Activated naive CD4-positive, alpha-beta T cell treated with anti-CD3 and anti-CD28 coated beads for 36 hours (primary cell): ENCODE measurements at places on chromosomes 3 and 15.
A peak's percentile ranks its signal among the peaks of the same experiment; 100 is the strongest.

- DNase-seq = no peak
Measured at GRCh38 chr15:84911879-84912660, 27.6 kb downstream of the SLC28A1 start.

DNA sequence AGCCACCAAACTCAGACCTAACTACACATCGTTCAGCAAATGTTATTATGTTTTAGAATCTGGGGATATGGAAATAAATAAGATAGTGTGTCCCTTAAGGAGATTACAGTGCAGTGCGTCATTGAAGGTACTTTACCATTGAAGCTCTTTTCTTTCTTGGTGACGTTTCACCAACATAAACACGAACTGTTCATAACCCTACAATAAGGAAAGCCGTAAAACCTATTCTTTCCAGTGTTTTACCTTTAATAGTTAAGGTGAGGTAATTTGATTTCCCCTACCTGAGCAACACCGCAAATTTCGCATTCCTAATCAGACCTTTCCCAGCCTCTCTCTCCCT is 826 bp downstream of the CCDC66 start:
- DNase-seq = no peak

DNA sequence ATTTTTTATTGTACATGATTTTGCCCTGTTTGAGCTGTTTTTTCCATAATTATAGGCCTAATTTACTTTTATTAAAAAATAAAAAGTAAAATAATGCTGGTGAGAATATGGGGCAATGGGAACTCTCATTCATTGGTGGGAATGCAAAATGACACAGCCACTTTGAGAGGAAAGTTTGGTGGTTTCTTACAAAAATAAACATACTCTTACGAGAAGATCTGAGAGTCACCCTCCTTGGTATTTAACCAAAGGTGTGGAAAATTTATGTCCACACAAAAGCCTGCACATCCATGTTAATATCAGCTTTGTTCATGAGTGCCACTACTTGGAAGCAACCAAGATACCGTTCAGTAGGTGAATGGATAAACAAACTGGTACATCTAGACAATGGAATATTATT is 9.8 kb downstream of the MUC13 start:
- no peak for DNase-seq

- no peak for DNase-seq
Measured at GRCh38 chr3:99009851-99010250, 108.4 kb upstream of the DCBLD2 start.

DNA sequence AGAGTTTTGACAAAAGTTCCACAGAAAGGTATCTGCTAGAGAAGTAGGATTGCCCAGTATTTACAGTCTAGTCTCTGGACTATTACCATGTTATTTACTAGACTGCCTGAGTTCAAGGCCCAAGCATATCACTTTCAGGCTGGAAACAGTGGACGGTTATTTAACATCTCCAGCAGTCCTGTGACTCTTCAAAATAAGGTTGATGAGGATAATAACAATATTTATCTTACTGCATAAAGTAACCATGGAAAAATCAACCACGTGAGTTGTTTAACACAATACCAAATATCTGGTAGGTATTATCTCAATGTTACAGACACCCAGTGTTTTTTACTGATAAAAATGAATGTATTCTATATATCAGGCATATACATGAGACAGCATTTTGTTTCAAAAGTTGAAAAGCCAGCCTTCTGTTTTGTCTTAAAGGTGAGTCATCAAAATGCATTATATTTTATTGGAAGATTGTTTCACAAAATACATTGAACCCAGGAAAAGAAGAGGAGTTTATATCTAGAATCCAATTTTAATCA is 535.8 kb downstream of the TBL1XR1 start:
- no peak for DNase-seq

DNA sequence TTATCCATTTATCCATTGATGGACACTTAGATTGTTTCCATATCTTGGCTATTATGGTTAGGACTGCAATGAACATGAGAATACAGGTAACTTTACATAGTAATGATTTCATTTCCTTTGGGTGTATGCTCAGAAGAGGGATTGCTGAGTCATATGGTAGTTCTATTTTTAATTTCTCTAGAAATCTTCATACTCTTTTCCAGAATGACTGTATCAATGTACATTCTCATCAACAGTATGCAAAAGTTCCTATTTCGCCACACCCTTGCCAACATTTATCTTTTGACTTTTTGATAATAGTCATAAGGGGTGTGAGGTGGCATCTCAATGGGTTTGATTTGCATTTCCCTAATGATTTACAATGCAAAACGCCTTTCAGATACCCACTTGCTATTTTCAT is 6.2 kb upstream of the NIPA1 start:
- DNase-seq = peak; percentile 47

- DNase-seq = no peak
Measured at GRCh38 chr15:48939648-48940047, 24.1 kb downstream of the SHC4 start.

- DNase-seq = no peak
Measured at GRCh38 chr3:11808231-11808630, 38.5 kb downstream of the TAMM41 start.

DNA sequence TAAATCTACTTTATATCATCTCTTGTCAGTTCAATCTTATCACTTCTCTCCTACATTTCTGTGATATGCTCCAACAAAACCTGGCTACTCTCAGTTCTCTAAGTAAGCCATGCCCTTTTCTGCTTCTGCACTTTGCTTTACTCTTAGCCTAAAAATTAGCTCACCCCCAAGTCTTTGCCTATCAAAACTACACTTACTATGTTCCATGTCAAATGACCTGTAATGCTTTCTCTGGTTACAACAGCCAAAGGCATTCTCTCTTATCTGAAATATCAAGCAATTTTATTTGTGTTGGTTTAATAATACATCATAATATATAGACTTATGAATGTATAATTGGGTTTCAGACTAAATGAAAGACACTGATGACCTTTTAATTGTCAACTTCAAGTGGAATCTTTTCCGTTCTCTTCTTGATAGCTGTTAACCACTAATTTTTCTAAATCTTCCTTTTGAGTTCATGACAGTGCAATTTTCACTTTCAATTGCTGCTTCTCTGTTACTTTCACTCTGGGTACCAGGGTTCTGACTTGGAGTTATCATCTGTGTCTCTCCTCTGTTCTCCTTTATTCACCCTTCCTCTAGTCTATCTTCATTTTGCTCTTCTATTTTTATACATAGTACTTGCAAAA is 619.0 kb upstream of the GOLIM4 start:
- DNase-seq = no peak

DNA sequence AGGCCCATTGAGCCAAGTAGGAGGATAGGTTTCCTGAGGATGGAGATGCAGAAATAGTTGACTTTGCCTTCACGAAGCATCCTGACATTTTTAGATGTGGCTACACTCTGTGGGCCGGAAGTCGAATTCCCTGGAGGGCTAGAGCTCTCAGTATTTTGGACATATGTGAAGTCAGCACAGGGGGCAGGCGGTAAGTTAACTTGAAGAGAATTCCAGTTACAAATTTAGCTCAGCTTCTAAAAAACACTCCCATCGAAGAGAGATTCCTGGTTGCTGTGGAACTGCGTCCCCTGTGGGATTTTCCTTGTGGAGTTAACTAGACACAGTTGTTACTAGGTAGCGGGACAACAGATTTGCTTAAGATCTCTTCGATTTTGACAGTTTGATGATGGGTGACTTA is 161.9 kb upstream of the RGMA start:
- no peak for DNase-seq

DNA sequence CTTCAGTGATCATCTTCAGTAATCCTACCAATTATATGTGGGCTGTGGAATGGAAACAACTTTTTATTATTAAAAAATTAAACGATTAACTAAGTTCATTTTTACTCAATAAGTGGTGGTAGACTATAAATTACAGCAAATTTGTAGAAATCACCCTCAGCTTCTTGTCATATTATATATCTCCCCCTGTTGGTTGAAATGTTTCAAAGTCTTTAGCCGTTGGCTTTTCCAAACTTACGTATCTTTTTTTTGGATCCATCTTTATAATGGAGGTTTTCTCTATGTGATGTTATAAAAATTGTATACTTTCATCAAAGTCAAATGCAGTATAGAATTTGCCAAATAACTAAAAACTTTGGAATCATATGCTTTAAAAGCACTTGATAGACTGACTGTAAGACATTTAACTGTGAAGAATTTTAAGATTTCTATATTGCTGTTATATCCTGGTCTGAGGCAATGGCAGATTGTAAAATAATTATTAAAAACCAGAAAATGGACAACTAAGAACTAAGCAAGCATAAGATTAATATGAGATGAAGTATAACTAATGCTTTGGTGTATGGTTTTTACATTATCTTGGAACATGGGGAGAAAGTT is 44.7 kb downstream of the ATP11B start:
- no peak for DNase-seq

GRCh38 chr3:194671900-194672808 is at the start of gene LSG1:
LSG1 (minus strand) TSS chr3:194672191; CDS start chr3:194672162, 29 bp downstream.
- DNase-seq = peak; percentile 94

DNA sequence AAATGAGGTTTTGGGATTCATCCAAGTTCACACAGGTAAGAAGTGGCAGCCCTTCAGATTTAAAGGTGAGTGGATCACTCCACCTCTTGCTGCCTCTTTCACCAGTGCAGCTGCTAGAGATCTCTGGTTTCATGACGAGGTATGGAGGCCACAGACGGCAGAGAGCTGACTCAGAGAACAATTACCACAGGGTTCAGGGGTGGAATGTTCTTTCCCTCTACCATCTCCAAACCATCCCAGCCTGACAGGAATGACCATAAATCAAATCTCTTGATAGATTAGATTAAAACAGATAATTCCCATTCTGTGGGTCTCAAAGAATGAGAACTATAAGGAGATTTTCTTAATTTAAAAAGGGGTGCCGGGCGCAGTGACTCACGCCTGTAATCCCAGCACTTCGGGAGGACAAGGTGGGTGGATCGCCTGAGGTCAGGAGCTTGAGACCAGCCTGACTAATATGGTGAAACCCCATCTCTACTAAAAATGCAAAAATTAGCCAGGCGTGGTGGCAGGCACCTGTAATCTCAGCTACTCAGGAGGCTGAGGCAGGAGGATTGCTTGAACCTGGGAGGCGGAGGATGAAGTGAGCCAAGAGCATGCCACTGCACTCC is 174.2 kb upstream of the ATP11B start:
- no peak for DNase-seq

- peak; percentile 30 for DNase-seq
Measured at GRCh38 chr3:33732394-33732793, 14.3 kb upstream of the CLASP2 start.

DNA sequence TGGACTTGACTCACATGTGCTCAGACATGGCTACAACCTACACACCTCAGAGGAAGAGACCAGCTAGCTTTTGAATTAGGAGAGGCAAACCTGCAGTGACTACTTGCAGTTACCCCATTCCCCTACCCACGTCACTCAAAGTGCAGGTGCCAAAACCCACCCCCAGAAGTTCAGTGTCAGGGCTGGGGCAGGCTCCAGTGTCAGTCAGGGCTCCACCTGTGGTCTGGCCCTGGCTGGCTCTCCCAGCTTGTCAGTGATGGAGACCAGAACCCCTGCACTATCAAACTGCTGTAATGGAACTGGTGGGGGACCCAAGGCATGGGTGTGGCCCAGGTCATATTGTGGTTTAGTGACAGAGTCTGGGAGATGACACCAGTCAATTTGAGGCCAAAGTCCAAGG is 32.6 kb upstream of the SLC41A3 start:
- no peak for DNase-seq

DNA sequence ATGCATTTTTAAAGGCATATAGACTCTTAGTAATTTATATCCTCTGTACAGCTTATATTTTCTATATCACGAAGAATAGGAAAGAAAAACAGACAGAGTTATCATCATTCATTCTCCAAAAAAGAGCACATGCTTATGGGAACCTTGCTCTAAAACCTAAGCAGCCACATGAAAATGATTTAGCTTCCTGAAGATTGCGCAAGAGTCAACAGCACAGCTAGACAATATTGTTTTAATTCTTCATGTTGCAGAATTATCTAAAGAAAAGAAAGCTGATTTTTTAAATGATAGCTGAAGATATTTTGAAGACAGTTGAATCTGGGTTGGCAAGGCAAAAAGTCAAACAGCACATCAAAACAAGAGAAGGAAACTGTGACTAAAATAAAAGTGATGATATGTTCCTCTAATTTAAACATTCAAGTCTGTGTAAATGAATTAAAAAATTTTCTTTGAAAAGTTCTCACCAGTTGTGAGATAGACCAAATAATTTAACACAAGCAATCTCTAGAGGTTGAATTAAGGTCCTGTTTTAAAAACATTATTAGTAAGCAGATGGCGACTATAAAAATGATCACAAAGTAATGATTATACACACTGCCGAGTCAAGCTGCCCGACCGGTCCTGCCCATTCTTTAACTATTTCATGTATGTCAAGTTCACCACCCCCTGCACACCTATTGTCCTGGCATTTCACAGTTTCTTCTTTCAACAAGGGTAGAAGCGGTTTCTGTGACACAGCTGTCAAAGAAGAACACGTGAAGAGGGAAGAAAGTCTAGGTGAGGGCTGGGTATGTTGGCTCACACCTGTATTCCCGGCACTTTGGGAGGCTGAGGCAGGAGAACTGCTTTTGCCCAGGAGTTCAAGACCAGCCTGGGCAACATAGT is 74.2 kb upstream of the BHLHE40 start:
- DNase-seq = no peak

DNA sequence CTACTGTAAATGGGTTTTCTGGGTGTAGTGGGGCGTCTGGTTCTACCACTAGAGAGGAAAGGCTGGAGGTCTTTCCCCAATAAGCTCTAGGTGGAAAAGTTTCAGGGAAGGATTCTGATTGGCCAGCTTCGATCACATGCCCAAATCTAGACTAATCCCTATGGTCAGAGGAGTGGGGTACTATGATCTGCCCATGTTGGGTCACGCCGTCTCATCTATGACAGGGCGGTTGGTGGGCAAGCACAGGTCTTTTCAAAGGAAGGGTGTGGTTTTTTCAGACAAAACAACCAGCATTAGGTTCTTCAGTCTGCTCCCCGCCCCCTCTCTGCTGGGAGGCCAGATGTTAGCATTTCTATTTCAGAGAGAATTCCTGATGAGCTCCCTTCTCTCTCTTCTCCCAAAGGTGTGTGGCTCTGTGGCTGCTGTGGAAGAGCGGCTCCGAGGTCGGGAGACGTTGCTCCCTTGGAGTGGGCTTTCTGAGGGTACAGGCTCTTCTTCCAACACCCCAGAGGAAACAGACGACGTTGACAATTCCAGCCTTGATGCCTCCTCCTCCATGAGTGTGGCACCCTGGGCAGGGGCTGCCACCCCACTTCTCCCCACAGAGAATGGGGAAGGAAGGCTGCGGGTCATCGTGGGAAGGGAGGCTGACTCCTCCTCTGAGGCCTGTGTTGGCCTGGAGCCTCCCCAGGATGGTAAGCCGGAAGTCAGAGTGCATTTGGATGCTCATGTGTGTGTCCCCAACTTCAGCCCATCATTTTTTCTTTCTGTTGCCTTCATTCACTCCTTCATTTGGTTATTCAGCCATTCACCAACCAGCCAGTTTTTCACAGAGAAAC is 9.7 kb upstream of the TATDN2 start:
- no peak for DNase-seq

DNA sequence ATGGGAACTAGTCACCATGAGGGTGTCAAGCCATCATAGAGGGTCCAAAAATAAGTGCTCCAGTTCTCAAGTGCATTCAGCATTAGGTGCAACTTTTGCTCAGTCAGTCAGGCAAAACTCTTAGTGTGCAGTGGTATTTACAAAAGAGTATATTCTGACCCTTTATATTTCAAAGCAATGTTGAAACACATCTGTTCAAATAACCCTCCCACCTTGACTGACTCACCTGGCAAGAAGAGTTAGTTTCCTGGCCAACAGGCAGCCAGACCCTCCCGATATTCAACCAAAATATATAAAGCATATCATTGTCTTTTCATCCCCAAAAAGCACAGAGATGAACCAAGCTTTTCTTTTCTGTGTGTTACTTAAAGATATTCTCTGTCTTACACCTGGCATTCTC is 7.6 kb upstream of the COL8A1 start:
- DNase-seq = no peak
